ENCODE measurements at places on chromosomes 13 and 19.
A peak's percentile ranks its signal among the peaks of the same experiment; 100 is the strongest.

GRCh38 chr13:39760521-39760920 is 105.1 kb downstream of the COG6 start:
- DNase-seq: no peak

DNA sequence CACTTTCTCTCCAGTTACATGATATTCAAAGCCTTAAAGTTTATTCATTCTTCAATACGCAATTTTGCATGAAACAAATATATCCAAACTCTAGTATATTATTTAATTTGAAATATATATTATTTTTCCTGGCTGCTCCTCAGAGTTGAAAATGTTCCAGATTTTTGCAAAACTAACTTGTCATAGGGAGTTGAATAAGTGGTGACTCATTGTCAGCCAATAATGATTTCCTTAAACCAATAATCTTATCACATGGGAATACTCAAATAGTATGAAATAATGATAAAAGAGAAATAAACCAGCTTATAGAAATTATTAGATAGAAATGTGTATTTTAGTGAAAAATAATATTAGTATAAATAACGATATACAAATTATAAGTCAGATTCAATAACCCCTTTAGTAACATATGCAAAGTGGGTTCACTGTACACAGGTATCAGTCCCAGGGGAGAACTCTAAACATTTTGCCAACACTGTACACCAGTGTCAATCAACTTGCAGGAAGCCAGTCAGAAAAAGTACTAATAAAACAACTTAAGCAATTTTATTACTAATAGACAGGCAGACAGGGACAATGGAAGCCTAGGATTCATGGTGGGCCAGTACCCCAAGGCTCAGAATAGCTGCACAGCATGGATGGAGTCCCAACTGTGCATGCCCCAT is 222.6 kb upstream of the KLHL1 start:
- DNase-seq: no peak

DNA sequence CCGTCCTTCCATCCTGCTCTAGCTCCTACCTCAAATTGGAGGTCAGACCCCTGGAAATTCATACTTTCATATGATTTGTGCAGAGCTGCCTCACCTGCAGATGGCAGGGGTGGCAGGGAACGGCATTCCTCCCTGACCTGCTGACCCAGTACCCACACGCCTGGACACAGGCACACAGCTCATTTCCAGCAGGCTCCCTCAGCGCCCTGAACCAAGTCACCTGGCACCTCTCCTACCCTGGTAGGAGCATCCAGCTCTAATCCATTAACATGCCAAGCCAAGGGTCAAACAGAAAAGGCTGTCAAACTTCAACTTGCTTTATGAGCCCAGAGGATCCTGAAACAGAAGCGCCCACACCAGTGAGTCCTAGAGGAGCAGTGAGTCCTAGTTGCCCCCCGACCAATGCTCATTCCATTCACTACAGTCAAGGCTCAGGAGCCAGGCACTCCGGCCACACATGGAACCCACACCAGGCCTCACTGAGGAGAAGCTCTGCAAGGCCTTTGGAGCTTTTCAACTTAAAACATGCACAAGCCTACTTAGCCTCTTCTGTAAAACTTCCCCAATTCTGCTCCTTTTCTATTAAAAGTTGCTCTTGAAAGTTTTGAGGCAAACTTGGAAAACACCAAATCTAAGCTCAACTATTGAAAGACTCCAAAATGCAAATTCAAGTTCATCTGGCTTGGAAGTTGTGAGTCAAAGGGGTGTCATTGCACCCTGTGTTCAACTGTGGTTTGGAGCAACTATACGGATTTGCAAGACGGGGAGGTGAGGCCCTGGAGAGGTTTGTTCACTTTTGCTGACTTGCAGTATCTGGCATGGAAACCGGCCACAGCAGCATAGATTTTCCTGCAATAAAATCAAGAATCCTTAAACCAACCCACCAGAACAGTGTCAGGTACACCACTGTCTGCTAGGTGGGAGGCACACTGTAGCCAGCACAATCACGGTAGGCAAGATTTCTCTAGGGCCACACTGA is 96.7 kb downstream of the CRYL1 start:
- DNase-seq: peak; percentile 42

- DNase-seq: no peak
Observed at GRCh38 chr19:11489378-11489777, 8.5 kb upstream of the ELAVL3 start.

DNA sequence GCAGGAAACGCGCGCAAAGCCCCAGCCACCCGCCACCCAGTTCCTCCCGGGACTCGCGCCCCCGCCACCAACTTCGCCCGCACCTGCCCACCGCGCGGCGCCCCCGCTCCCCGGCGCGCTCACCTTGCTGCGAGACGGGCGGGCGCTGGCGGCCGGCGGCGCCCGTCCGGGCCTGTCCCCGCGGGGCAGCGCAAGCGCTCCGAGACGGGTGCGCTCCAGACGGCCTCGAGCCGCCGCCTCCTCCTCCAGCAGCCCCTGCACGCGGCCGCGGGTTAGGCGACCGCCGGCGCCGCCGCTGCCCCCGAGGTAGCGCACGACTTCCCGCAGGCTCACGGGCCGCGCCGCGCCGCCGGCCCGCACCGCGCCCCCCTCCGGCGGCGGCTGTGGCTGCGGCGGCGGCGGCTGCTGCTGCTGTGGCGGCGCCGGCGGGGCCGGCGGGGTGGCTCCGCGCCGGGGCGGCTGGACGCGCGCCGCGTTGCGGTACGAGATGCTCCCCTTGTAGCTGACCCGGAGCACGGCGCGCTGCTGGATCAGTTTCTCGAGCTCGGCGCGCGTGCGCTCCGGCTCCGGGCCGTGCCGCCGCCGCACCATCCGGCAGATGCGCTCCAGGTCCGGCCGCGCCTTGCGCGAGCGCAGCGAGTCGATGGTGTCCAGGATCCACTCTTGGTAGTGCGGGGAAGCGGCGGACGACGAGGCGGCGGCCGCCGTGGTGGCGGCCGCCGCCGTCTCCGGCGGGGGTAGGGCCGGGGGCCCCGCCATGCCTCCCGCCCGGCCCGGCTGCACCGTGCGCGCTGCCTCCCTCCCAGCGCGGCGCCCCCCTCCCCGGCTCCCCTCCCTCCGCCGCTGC is 666 bp downstream of the SAMD1 start:
- peak; percentile 48 for DNase-seq

DNA sequence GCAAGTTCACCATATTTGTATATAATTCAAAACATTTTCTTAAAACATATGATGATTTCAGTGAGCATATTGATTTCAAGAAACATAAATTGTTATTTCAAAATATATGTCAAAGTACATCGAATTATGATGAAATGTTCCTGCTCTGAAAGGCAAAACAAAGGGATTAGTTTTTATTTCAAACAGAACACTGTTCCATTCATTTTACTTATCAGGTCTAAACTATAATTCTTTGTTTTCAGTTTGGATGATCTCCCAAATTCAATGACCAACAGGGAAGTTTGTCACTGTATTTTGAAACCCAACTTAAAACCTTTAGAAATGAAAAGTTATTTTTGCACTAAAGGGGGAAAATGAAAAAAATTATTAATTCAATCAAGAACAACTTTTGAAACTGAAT is 610.2 kb downstream of the SLITRK1 start:
- no peak for DNase-seq

GRCh38 chr13:67351909-67352308 is 121.8 kb upstream of the PCDH9 start:
- DNase-seq: no peak

GRCh38 chr19:752652-753517 is 2.0 kb downstream of the MISP start:
- no peak for DNase-seq

DNA sequence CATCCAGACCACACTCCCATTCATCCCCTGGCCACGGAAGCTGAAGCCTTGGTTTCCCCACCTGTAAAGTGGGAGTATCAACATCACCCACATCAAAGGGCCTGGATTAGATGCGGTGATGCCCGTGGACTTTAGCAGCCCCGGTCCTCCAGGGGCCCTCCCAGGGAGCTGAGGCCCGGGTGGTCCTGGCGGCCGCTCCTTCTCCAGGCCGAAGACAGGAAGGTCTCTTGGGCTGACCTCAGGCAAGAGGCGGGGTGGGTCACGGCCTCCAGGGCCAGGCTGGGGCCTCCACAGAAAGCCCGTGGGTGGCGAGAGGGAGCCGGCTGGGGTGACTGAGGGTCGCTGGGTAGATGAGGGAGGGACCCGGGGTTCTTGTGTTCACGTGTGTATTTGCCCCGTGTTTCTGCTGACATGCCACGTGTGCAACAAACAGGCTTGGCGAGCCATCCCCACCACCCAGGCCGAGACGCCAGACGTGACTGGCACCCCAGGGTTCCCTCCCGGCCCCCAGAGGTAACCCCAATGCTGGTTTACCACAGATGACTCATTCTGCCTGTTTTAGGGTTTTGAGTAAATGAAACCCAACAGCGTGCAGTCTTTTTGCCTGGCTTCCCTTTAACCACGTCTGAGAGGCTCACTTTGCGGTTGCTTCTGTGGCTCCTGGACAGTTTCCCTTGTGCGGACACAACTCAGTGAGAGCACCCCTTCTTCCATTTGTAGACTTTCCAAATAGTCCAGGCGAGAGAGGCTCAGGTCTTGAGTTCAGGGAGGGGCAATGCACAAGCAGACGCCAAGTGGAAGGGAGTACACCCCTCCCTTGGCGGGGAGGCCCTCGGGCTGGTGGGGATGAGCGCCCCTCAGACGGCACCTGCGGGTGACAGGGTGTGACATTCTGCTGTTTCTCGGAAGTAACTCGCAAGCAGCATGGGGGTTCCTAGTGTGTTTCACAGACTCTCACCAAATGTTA is 42.9 kb downstream of the C13orf46 start:
- DNase-seq: peak; percentile 43

DNA sequence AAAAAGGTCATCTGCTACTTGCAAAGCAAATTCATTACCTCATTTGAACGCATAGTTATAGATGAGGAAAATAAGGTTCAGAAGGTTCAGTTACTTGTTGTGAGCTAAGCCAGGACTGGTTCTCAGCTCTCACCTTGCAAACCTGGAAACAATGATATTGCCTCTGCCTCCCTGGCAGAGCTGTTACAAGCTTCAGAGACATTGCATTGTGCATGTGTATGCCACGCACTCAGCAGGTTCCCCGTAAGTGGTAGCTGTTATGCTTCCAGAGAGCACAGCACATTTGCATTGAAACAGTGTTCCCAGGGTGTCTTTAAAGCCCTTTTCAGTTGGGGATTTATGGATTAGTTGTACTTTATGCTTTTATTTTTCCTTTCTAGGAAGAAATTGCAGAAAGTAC is 80.6 kb downstream of the DGKH start:
- no peak for DNase-seq

DNA sequence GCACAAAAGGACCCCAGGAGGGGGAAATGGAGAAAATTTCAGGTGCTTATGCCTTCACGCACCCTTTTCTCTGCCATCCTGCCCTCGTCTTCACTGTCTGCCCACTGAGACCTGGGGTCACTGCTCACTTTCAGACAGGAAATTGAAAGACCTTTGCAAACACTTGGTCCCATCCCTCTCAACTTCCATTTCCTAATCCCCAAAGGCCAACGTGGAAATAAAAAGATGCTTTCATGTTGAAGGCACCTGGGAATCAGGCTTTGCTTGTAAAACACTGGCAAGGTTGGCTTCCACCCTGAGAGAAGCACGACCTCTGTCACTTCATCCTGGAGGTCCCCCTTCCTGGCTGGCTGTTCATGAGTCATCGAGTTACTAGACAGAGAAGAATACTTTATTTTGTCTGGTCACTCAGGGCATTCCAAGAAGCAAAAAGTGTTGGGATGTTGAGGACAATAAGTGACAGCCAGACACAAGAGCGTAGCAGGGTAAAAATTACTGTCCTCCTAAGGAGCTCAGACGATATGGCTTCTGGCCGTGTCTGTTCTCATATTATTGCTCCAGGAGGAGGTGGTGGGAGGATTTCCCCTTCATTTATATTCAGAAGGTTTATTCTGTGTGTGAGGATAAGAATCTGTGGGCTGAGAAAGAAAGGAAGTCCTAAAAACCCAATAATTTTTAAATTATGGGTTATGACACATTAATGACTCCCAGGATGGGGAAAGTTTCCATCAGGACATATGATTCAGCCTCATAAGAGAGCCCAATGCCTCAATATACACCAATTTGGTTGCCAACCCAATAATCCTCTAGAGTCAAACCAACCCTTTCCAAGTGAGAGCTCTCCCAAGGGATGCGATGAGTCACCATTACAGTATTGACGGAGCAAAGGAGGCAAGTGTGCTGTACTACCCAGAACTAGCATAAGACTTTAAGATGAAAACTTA is 409.0 kb downstream of the COG6 start:
- DNase-seq: no peak

DNA sequence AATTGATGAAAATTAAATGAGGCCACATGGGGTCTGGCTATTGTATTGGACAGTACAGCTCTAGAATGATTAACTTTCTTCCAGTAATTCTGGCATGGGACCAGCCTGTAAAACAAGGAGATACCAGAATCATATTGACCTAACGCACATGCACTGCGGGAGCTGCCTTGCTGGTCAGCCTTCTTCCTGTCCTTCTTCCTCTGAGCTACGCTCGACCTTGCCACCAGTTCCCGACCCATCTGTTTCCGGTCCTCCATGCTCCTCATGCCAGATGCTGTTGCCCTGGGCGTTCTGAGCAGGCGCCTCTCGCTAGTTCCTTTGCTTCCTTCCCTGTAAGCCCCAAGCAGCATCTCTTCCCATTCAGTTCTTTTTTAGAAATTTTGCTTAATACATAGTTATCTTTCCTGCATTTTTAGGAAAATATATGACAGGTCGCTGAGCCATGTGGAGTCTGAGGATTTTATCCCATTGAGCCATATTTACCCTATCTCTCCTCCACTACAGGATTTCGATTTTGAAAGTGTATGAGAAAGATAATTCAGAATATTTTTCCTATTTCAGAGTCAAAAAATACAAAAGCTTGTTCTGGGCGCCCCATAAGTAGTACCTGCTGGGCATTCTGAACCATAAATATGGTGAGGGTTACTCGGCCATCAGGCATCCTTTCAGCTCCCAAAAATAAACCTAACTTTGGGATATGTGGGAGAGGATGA is 38.6 kb downstream of the TNFRSF19 start:
- DNase-seq: no peak

DNA sequence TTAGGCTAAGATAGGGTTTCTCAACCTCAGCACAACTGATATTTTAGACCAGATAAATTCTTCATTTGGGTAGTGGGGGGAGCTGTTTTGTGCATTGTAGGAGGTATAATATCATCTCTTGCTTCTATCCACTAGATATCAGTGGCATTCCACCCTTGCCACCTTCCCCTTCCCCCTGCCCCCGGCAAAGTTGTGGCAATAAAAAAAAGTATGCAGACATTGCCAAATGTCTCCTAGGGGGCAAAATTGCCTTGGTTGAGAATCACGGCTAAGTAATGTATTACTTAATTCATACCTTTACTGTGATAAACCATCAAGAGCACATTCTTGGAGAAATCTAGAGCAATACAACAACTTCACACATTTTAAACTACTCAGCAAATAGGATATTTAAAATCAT is 51.4 kb downstream of the UBL3 start:
- DNase-seq: no peak

GRCh38 chr13:21033212-21033840 is 28.1 kb downstream of the LATS2 start:
- no peak for DNase-seq
